Epithelial cell of proximal tubule (primary cell): ENCODE measurements at places on chromosomes 7 and 10.

- no peak for DNase-seq
Measured at GRCh38 chr10:78473006-78473405, 439.3 kb downstream of the RPS24 start.

DNA sequence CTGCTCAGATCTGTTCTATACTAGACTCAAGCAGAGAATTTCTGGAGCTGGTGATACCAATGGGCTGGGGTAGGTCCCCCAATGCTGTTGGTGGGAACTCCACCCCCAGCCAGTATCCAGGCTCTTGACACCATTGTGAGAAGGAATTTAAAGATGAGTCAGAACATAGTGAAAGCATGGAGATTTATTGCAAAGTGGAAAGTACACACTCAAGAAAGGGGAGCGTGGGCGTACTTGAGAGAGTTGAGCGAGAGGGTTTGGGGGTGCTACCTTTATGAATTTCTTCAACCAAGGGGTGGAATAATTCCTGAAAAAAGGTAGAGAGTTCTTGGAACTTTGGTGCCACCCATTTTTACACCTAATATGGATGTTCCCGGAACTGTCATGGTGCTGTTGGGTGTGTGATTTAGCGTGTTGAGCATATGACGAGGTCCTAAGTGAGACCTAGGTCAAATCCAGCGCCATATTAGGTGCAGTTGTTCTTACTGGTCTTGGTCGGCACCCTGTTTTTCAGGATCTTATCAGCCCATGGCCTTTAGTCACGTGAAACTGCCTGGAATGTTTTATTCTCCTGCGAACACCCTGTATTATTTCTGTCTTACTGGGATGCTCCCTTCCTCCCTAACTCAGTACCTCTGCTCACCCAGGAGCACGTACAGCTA, 122.0 kb upstream of the AHR start:
- no peak for DNase-seq

DNA sequence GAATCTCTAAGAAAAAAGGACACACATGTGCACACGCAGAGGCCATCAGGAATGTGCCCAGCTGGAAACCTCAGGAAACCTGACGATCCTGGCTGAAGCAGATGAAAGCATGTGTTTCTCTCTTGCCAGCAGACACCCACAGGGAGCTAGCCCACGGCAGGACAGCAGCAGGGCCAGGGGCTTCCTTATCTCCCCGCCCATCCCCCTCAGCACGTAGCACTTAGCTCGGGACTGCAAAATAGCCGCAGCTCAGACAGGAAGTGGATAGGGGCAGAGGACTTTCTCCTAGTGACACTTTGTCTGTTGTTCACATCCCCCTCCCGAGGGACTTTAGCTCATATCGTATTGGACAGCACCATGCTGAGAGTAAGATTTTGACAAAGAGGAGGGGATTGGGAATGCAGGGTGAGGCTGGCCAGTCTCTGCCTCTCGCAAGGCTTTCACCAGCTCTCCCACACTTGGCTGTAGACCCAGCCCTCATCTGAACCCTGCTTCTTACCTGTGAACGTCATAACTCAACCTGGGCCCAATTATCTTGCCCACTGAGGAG, 63.8 kb downstream of the MKI67 start:
- DNase-seq, result no peak

DNA sequence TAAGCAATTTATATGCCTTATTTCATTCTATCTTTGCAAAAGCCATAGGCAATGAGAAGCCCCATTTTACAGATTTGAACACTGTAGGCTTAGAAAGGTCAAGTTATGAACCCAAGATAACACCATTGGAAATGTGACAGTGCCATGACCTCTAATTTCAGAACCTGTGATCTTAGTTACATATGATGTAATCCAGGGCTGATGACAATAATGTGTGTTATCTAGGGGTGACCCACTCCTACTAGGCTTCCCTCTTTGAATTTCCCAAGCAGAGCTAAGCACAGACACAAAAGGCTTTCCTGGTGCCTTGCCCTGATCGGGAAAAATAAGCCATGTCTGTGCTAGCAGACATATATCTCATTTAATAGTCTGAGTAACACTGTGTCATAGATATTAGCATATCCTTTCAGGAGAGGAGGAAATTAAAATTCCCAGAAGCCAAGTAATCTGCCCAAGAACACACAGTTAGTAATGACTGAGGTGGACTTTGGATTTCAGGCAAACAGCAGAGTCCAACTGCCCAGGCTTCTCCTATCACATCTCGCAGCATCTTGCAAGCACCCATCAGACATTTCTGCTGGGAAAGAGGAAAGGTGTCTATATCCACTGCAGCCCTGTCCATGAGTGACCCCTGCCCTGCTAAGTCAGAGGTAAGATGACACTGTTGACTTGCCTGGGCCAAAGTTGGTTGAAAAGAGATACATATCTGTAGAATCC, 2.8 kb upstream of the TECTB start:
- no peak for DNase-seq
